ENCODE measurements at places on chromosomes 5 and 9. TPM values are rescaled to one million over a fixed set of nuclear protein-coding genes. Genes with fewer than 3 reads are reported as not detected.
A peak's percentile ranks its signal among the peaks of the same experiment; 100 is the strongest.

CYLC2 gene
- total RNA-seq, result not detected

FLT4 gene
- total RNA-seq, result 8.7 TPM

DCAF12 gene
- total RNA-seq, result 19.1 TPM

DNA sequence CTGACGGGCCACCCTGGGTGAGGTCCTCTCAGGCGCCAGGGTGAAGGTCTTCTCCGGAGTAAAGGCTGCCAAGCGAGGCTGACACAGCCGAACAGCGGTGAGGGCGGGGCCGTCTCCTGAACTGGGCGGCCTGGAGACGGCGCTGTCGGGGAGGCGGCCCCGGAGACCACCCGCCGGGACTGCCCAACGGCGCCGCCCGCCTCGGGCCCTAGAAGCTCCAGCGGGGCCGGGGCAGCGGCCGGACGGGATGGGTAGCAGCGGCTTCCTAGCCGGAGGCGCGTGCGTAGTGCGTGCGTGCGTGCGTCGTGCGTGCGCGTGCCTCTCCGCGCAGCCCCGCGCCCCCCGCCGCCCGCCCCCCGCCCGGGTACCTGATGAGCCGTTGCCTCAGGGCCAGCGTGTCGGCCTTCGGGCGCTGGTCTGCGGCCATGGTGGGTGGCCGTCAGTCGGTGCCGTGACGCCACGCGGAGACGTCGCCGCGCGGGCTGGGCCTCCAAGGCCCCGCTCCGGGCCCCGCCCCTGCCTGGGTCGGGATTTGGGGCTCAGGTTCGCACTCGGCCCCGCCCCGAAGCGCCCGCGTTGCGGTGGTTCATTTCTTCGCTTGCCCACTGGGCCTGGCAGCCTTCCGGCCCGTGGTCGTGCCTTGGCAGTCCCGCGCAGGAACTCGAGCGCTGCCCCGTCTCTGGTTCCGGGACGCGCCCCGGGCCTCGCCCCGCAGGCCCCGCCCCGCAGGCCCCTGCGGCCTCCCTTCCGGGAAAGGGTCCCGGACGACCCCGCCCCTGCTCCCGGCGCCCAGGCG, at the start of gene PHYKPL:
Gene PHYKPL (minus strand): TSS at position 679 of the 796 bp plus-strand sequence. CDS start 252 bp downstream, at position 427.
- peaks cover 2% of the 10 kb centered on the region for H3K36me3 ChIP-seq
- peak within 1 kb of the TSS; percentile 80 for H3K4me3 ChIP-seq
- DNase-seq, result peak; percentile 68
- H3K4me1 ChIP-seq, result peaks cover 41% of the 10 kb centered on the region

DNA sequence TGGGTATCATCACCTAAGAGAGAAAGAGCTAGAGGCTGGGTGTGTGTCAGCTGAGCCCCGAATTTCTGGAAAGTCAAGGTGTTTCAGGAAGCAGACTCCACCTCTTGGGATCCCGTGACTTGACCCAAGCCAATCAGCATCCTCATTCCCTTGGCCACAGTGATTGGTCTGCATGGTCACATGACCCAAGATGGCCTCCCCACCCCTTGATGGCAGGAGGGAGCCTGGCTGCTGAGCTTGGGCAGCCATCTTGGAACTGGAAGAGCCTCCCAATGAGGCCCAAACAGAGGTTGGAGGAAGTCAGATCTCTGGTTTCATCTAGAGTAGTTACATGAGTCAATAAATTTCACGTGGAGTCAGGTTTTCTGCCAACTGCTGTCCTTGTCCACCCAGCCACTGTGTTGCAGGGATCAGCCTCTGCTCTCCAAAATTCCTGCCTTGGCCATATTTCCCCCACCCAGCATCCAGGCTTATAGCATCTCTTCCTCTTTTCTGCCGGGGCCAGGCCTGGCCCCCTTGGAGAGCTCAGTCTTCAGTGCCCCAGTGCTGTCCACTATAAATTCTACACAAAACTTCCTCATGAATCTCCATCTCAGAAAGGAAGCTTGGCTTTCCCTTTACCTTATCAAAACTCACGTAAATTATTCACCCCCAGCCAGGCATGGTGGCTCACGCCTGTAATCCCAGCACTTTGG, 17.2 kb upstream of the SUSD3 start:
- no peak overlapping the region for H3K4me3 ChIP-seq
- no peaks in the 10 kb centered on the region for H3K27me3 ChIP-seq
- no peak overlapping the region for H3K27ac ChIP-seq
- no peaks in the 10 kb centered on the region for H3K4me1 ChIP-seq
- no peak for DNase-seq

- peaks cover 37% of the 10 kb centered on the region for H3K4me1 ChIP-seq
- no peaks in the 10 kb centered on the region for H3K27me3 ChIP-seq
- H3K4me3 ChIP-seq, result no peak overlapping the region
- no peaks in the 10 kb centered on the region for H3K36me3 ChIP-seq
- H3K27ac ChIP-seq, result no peak overlapping the region
Observed at GRCh38 chr5:145829708-145830361, 5.3 kb downstream of the PRELID2 start.

- H3K27ac ChIP-seq, result peak overlapping the region; percentile 42
- no peak for DNase-seq
- H3K27me3 ChIP-seq, result no peaks in the 10 kb centered on the region
- no peak overlapping the region for H3K4me3 ChIP-seq
- H3K36me3 ChIP-seq, result no peaks in the 10 kb centered on the region
Observed at GRCh38 chr5:96668725-96669124, 6.5 kb downstream of the CAST start.

DNA sequence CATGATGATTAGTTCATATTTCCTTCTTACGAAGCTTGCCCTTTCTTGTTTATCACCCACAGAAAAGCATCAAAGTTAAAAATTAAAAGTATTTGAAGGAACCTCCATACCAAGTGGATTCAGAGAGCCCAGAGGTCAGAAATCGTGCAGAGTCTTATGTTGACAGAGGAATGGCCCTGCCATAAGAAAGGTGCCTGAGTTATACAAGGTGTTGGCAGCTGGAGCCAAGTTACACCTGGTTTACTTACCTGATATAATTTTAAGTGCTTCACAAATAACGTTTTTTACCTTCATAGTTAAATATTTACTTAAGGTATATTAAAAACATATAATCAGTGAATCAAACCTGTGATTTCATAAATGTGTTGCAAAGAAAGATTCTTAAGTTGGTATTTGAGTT, 42.3 kb upstream of the DHFR start:
- no peaks in the 10 kb centered on the region for H3K4me1 ChIP-seq
- DNase-seq, result no peak
- peaks cover 4% of the 10 kb centered on the region for H3K36me3 ChIP-seq
- no peaks in the 10 kb centered on the region for H3K27me3 ChIP-seq
- H3K27ac ChIP-seq, result no peak overlapping the region

- no peak overlapping the region for H3K4me3 ChIP-seq
- H3K36me3 ChIP-seq, result no peaks in the 10 kb centered on the region
- no peak overlapping the region for H3K27ac ChIP-seq
- no peaks in the 10 kb centered on the region for H3K4me1 ChIP-seq
Observed at GRCh38 chr5:171299851-171300250, 9.2 kb upstream of the TLX3 start.

- H3K4me1 ChIP-seq, result no peaks in the 10 kb centered on the region
- H3K36me3 ChIP-seq, result no peaks in the 10 kb centered on the region
- DNase-seq, result peak; percentile 41
- no peaks in the 10 kb centered on the region for H3K27me3 ChIP-seq
- H3K27ac ChIP-seq, result no peak overlapping the region
- no peak overlapping the region for H3K4me3 ChIP-seq
Observed at GRCh38 chr5:155616779-155617392, 603.3 kb downstream of the KIF4B start.

- peak; percentile 92 for DNase-seq
- no peaks in the 10 kb centered on the region for H3K27me3 ChIP-seq
- peaks cover 4% of the 10 kb centered on the region for H3K4me1 ChIP-seq
- no peaks in the 10 kb centered on the region for H3K36me3 ChIP-seq
Observed at GRCh38 chr5:141960449-141961323, 2.7 kb upstream of the PCDH12 start.

- H3K27ac ChIP-seq, result no peak overlapping the region
- no peak overlapping the region for H3K4me3 ChIP-seq
- H3K4me1 ChIP-seq, result no peaks in the 10 kb centered on the region
Observed at GRCh38 chr5:164431634-164432304, 926.4 kb downstream of the MAT2B start.

- DNase-seq, result peak; percentile 79
- H3K4me1 ChIP-seq, result peaks cover 32% of the 10 kb centered on the region
- no peaks in the 10 kb centered on the region for H3K27me3 ChIP-seq
- H3K36me3 ChIP-seq, result peaks cover 2% of the 10 kb centered on the region
- H3K27ac ChIP-seq, result peak within 1 kb of the TSS; percentile 93
Observed at GRCh38 chr5:175478384-175479124, at the start of gene SFXN1. TSS of gene SFXN1 (plus strand) at chr5:175478560. CDS start at chr5:175492104, 13,544 bp downstream.

DNA sequence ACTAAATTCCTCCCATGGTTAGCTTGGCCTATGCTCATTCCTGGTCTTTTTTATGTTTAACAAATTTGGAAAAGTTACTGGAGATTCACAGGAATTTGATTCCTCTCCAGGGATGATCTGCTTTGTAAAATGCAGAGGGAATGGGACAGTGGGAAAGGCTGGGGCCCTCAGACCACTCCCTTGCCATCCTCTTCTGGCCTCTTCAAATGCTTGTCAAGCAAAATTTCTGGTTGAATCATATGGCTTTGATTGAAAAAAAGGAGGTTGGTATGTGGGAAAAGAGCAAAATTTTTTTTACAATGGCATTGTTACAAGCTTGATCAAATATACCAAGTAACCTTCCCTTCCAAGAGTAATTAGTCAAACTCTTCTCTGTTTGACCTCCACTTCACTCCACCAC, 225.1 kb downstream of the PIK3R1 start:
- no peak overlapping the region for H3K27ac ChIP-seq
- H3K36me3 ChIP-seq, result no peaks in the 10 kb centered on the region
- no peak overlapping the region for H3K4me3 ChIP-seq
- H3K4me1 ChIP-seq, result no peaks in the 10 kb centered on the region
- no peaks in the 10 kb centered on the region for H3K27me3 ChIP-seq

DNA sequence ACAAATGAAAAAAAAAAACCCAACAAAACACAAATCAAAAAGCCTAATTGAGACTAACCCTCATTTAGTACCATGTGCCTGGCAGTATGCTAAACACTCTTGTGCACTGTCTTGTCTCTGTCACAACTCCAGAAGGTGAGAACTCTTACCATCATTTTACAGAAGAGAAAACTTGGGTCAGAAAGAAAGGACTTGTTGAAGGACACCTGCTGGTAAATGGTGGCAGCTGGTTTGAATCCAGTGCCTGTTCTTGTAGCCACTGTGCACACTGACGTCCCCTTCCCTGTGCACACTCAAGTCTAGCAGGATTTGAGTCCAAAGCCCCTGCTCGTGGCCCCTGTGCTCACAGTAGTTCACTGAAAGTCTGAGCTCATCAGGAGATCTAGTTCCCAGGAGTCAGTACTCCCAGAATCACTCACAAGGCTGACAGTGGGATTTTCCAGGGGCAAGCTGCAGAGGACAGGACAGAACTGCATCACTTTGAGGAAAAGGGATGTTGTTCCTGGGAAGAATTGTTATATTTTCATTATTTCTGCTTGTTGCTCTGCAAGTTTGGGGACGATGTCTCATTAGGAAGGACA, 43.0 kb upstream of the HSD17B4 start:
- H3K4me3 ChIP-seq, result no peak overlapping the region
- DNase-seq, result no peak
- H3K27ac ChIP-seq, result no peak overlapping the region
- H3K4me1 ChIP-seq, result no peaks in the 10 kb centered on the region
- no peaks in the 10 kb centered on the region for H3K36me3 ChIP-seq

GRCh38 chr9:3332802-3333201, 193.0 kb downstream of the RFX3 start:
- no peaks in the 10 kb centered on the region for H3K4me1 ChIP-seq
- H3K36me3 ChIP-seq, result no peaks in the 10 kb centered on the region
- H3K4me3 ChIP-seq, result no peak overlapping the region
- no peaks in the 10 kb centered on the region for H3K27me3 ChIP-seq
